ENCODE measurements at places on chromosomes 6 and 20.

GRCh38 chr6:38350220-38350619, 289.5 kb downstream of the BTBD9 start:
- DNase-seq: no peak

DNA sequence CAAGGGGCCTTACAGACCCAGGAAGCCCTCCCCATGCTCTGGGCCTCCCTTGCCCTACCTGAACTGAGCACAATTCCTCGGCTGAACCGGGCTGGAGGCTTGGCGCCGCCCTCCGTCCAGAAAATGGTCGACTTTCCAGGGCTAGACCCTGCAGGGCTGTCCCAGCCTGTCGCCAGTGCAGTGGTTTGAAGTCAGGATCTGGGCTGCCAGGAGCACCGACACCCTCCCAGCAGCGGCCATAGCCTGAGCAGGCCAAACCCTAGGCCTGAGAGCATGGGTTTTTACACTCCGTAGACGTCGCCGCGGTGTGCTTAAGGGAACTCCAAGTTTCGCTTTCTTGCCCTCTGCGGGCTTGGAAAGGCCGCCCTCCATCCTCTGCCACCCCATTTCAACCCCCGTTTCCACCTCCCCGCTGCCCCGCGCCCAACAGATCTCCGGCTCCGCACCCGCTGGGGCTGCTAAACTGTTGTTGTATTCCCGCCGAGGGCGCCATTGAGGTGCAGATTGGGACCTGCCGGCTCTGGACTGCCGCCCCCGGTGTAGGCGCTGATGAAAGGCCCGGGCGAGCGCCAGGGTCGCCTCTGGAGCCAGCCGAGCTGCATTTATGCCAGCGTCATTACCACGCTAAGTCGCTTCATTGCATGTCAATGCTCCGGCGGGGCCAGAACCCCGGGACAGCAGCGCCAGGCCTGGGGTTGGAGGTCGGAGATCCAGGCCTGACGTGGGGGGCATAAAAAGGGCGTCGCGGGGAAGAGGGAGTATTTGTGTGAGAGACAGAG, 2.2 kb upstream of the TFAP2A start:
- no peak for DNase-seq

DNA sequence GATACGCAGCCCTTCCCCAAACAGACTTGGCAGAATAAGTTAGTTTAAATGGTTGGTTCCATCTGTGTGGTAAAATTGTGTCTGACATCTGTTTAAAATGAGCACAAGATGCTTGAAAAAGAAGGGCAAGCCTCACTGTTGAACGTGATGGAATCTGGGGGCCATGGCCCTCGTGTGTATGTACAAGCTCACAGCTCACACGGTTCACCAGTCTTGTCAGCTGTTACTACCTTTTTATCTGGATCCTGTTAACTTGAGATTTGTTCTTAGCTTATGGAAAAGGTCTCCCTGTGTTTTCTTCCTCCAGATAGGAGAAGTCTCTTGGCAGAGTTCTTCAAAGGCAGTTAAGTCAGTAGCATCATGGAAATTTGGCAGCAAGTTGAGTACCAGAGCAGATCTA, 270.6 kb downstream of the KHDC1L start:
- no peak for DNase-seq

GRCh38 chr6:137647762-137648447, 153.7 kb upstream of the OLIG3 start:
- peak; percentile 72 for DNase-seq

GRCh38 chr6:37580176-37580955, 80.7 kb upstream of the CCDC167 start:
- DNase-seq: no peak

DNA sequence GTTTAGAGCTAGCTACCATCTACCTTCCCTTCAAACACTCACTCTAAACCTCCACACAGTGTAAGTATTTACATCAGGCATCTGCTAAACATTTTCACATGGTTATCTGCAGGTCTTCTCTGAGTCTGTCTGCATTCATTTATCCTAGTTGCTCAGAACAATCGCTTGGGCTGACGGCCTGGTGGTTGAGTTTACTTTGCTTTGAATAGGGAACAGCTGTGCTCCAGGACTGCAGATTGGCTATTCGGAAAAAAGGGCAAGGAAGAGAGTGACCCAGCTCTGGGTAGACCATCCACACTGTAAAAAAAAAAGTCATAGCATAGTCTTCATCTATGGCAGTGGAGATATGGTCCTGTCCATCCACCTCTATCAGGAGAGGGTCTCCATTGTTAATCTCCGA, 115.3 kb upstream of the ESR1 start:
- no peak for DNase-seq

Data from small intestine (tissue), 16 donors.